ENCODE measurements at places on chromosomes 2 and 18.

GRCh38 chr2:239816576-239817467 lies 208.3 kb downstream of the NDUFA10 start:
- DNase-seq: no peak

DNA sequence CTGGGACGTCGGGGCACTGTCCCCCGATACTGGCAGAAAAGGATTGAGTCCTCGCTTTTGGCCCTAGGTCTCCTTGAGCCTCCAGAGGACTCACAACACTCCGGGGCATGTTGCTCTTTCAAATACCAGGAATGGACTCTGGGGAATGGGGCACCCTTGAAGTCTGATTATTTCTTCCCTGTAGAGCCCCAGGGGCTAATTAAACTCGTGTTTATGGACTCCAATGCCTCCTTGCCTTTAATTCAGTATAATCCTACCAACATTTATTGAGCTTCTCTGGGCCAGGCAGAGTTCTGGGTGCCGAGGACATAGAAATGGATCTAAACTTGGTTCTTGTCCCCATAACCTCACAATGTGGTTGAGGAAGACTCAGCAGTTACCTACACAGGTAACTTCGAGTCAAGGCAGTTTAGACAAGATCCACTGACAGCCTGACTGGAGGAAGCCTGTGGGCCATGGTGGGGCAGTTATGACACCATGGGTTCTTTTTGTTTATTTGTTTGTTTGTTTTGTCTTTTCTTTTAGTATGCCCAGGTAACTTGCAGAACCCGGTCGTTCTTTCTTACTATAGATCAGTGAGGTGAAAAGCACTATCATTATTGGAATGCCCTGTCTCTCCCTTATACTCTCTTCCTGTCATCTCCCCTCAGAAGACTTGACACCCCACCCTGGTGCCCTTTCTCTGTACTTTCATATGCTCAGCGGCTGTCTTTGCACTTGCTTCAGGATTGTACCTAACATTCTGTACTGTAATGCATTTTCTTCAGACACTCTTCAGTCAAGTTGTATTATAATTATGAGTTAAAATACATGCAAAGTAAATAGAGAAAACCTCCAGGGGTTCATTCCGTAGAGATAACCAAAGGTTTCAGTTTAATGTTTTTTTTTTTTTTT lies 3.2 kb downstream of the CFLAR start:
- DNase-seq: no peak

DNA sequence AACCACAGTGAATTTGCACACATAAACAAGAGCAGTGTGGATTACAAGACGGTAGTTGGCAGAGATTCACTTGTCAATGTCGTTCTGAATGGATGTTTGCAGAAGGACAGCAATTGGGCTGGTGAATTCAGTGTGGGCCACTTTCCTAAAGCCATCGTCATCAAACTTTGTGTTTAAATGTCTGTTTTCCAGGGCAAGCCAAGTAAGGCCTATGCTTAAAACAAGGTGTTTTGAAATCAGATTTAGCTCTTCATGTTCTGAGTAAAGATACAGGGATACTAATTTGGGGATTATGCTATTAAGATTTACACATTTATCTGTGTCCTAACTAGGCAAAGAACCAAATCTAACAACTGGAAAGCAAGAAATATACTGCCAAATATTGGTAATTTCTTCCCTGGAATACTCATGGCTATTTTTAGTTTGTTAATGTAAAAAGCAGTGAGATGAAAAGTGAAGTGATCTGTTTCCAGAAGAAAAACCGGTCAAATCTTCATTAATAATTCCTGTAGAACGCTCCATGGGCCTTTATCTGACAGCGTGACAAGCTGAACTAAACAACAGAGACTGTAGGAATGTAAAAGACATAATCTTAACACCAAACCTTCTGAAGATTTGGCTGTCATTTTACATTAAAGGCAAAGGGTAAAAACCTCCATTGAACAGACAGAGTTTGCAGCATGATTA lies 175.7 kb downstream of the ICOS start:
- DNase-seq: no peak

DNA sequence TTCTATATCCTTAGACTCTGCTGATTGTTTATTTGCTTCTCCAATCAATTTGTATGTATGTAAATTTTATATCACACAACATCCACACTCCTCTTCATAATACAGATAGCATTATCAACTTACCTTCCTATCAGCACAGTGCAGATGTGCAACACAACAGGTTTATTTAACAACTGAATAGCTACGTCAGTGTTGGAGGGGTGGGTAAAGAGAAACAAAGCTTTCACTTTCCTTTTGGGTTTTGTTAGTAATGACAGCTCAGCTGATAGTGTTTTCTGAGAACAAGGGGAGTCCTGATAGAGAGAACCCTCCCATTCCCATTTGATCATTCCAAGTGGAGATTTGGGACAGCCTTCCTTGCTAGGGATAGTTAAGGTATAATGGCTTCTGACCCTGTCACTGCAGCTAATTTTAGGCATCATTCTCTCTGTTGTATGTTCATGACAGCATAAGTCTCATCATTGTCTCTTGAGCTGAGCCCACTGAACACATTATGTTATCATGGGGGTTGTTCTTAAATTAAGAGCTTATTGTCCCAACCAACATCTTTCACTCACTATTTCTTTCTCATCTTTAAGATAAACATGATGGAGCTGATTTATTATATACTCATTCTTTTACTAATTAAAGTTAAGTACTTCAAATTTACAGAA lies 227.7 kb downstream of the GPD2 start:
- no peak for DNase-seq

DNA sequence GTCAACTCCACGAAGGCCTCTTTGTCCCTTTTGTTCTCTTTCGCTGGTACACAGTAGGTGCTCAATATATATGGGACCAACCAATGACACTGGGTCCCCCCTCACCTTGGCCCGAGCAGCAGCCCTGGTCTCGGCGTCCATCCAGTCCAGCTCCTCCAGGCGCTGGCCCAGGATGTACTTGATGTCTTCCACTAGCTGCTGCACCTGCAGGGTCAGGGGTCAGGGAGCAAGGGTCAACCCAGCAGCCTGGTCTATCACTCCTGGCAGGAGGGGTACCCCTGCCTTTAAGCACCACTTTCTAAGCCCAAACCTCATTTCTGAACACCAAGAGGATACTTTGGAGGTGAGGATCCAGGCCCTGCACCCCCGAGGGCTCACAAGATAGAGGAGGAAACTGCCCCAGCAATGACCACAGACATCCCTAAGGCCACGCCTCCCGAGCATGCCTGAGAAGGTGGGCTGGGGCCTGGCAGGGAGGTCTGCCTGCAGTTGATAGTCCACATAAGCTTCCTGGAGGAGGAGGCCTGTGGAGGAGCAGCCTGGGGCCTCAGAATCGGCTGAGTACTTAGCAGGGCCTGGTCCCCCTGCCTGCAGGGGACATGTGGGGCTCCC lies 4.2 kb downstream of the ECEL1 start:
- no peak for DNase-seq

- DNase-seq: peak; percentile 32
These were observed 125.4 kb downstream of the CTIF start for GRCh38 chr18:48663931-48664847.

- no peak for DNase-seq
These were observed 15.0 kb upstream of the METTL21A start for GRCh38 chr2:207640160-207640559.

- no peak for DNase-seq
These were observed 37.0 kb upstream of the NT5DC4 start for GRCh38 chr2:112683550-112684414.

GRCh38 chr2:14567561-14567960 lies 65.0 kb upstream of the LRATD1 start:
- DNase-seq: no peak

DNA sequence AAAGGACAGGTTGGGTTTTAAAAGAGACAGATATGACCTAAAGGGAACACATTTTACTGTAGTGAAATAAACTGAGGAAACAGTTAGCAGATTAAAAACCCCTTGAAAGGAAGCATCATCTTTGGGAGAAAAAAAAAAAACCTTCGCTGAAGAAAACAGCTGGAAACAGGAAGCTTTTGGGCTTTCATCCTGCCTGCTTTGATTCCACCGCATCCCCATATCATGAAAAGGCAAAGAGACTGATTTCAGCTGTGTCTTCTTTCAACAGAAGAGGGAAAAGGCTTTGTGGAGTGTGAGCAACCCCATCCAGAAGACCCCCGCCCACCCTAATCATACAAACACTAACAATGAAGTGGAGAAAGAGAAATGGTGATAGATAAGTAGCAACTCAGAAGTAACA lies 86.4 kb downstream of the TCF4 start:
- DNase-seq: no peak

GRCh38 chr2:234111523-234111922 lies 61.0 kb downstream of the SPP2 start:
- no peak for DNase-seq

DNA sequence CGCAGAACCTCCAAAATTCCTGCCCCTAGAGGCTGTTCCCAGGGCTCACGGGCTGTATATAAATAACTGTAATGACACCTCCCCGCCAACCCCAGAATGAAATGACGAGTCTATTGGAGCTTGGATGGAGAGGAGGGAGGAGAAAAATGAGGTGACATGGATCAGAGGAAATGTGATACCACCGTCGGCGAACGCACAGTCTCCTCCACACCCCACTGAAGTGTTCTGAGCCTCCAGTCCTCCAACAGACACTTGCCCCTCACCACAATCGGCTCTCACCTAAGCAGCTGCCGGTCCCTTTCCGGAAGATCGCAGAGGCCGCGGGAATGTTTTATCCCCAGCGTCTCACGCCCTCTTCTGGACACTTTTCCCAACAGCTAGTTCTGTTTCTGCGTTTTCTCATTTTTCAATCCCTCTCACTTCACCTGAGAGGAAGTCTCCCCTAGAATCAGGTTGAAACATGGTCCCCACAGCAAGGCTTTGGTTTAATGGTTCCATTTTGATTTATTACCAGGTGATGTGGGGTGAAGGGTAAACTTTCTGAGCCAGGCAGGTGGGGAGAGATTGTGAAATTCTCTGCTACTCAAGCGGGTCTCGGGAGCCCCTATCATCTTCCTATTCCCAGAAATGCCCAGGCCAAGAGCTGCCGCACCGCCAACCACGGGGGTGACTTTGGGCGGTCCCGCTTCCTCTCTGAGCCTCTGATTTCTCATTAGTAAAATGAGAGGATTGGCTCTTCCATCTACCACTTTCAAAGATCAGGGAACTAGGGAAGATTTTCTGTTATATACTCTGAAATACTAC lies 9.1 kb upstream of the MYO5B start:
- peak; percentile 25 for DNase-seq

- DNase-seq: no peak
These were observed 89.7 kb downstream of the TMEM247 start for GRCh38 chr2:46569061-46569560.

DNA sequence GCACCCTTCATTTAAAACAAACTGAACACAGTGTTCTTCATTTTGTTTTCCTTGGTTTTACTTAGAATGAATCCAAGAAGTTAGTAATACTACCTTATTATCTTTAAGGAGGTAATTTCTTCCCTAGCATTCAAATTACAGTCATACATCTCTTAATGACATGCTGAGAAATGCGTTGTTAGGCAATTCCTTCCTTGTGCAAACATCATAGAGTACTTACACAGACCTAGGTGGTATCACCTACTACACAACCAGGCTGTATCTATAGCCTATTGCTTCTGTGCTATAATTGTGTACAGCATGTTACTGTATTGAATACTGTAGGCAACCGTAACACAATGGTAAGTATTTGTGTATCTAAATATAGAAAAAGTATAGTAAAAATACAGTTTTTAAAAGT lies 8.4 kb upstream of the CABYR start:
- DNase-seq: no peak

Data from amygdala (tissue), 56 donors.